Thoracic aorta (tissue), 2 donors: ENCODE measurements at places on chromosomes 2 and 18. TPM values are rescaled to one million over a fixed set of nuclear protein-coding genes. Genes with fewer than 3 reads are reported as not detected.

Gene C2orf78
- total RNA-seq = not detected

GRCh38 chr2:3633982-3634595 is 23.9 kb upstream of the ALLC start:
- H3K27me3 ChIP-seq = no peaks in the 10 kb centered on the region
- H3K4me1 ChIP-seq = no peaks in the 10 kb centered on the region
- no peak overlapping the region for H3K4me3 ChIP-seq
- no peak for DNase-seq
- H3K27ac ChIP-seq = no peak overlapping the region
- no peaks in the 10 kb centered on the region for H3K36me3 ChIP-seq

Gene PTPN2
- 62.8 TPM for total RNA-seq

DNA sequence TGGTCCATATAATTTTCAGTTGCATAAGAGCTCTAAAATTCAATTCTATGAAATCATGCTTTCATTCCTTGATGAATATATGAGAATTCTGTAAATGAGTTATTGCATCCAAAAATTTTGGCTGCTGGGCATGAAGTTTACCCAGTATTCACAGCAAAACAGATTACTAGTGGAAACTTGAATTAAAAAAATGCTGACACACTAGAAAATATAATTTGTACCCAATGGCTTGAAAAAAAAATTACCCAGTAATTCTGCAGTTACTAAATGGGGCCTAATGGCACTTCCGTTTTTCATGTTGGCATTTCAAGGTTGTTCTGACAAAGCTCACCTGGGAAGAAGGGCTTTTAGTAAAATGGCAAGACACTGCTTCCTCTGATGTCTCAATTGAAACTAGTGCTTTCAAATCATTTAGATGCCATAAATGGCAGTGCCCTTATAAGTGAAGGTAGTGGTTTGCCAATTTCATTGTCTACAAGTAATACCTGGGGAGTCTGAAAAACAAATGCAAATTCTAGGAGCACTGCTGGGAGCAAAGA is 343.6 kb downstream of the TDRD15 start:
- H3K27me3 ChIP-seq = no peaks in the 10 kb centered on the region
- H3K36me3 ChIP-seq = no peaks in the 10 kb centered on the region
- no peak overlapping the region for H3K4me3 ChIP-seq
- no peak overlapping the region for H3K27ac ChIP-seq
- peaks cover 20% of the 10 kb centered on the region for H3K4me1 ChIP-seq

Gene SCYGR4
- total RNA-seq = not detected

DNA sequence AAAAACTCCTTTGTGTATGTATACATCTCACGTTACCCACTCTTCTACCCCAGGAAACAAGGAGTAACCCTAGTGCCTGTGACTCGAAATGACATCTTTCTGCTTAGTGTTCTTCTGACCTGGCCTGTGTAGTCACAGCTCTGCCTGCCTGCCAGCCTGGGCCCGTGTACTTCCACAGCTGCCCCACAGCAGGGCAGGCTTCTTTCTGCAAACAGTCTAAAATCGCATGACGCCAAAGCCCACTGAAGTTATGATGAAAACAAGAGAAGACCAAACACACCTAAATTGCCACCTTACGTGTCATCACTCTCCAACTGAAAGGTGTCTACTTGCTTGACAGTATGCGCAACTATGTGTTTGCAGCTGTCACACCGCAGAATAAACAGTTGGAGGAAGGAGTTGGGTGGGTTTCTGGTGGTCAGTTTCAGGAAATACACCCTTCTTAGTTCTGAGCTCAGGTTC is 1.5 kb downstream of the GAREM1 start:
- H3K36me3 ChIP-seq = no peaks in the 10 kb centered on the region
- DNase-seq = no peak
- H3K4me3 ChIP-seq = peak overlapping the region; percentile 81
- peaks cover 4% of the 10 kb centered on the region for H3K4me1 ChIP-seq
- H3K27me3 ChIP-seq = no peaks in the 10 kb centered on the region

- H3K27ac ChIP-seq = no peak overlapping the region
- peaks cover 60% of the 10 kb centered on the region for H3K4me1 ChIP-seq
- no peaks in the 10 kb centered on the region for H3K36me3 ChIP-seq
- DNase-seq = no peak
These were observed 43.2 kb downstream of the LPIN2 start for GRCh38 chr18:2969695-2970094.

Gene AQP4
- not detected for total RNA-seq

Gene FOXI3
- not detected for total RNA-seq

DNA sequence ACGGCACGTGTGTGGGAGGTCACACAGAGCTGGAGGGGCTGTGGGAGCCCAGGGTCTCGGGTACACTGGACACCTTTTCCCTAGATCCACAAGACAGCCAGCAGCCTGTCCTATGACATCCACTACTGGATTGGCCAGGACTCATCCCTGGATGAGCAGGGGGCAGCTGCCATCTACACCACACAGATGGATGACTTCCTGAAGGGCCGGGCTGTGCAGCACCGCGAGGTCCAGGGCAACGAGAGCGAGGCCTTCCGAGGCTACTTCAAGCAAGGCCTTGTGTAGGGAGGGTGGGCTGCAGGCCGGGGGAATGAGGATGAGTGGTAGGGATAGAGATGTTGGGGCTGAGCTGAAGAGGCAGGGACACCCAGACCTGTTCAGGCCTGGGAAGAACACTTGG is 6.6 kb downstream of the VIL1 start:
- H3K36me3 ChIP-seq = no peaks in the 10 kb centered on the region
- H3K27ac ChIP-seq = no peak overlapping the region
- no peaks in the 10 kb centered on the region for H3K4me1 ChIP-seq
- DNase-seq = no peak

- H3K4me1 ChIP-seq = peaks cover 10% of the 10 kb centered on the region
- H3K27ac ChIP-seq = no peak overlapping the region
- H3K4me3 ChIP-seq = no peak overlapping the region
- H3K27me3 ChIP-seq = no peaks in the 10 kb centered on the region
- no peak for DNase-seq
These were observed 16.9 kb downstream of the HNMT start for GRCh38 chr2:137981112-137981656.
